ENCODE measurements at places on chromosomes 16 and 17.
A peak's percentile ranks its signal among the peaks of the same experiment; 100 is the strongest.

DNA sequence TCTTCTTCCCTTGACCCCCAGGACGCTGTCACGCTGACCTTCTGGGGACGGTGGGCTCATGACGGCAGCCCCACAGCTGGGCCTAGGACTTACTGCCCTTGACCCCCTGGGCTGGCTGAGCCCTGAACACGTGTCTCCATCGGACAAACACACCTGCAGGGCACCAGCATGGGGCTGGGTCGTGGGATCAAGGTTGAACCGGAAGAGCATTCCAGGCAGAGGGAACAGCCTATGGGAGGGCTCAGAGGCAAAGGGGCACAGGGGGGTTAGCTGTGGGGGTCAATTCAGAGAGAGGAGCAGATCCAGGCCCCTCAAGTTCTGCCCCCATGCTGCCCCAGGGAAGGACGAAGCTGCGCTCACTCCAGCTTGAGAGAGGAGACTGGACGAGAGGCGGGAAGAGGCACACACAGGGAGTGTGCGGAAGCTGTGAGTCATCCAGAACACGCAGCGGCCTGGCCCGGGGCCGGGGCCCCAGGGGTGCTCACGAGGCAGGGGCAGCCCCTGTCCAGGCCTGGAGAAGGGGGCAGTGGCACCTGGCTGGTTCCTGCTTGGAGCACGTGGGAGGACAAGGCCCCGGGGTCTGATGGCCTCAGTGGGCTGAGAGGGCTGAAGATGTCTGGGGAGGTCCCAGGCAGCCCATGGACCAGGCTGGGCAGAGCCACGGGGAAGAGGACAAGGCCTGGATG, 9.9 kb downstream of the SSTR5 start:
- DNase-seq, result no peak

GRCh38 chr16:78823027-78823426, 723.6 kb downstream of the WWOX start:
- no peak for DNase-seq

GRCh38 chr16:30527635-30528178, 1.3 kb upstream of the ZNF768 start:
- DNase-seq, result no peak

DNA sequence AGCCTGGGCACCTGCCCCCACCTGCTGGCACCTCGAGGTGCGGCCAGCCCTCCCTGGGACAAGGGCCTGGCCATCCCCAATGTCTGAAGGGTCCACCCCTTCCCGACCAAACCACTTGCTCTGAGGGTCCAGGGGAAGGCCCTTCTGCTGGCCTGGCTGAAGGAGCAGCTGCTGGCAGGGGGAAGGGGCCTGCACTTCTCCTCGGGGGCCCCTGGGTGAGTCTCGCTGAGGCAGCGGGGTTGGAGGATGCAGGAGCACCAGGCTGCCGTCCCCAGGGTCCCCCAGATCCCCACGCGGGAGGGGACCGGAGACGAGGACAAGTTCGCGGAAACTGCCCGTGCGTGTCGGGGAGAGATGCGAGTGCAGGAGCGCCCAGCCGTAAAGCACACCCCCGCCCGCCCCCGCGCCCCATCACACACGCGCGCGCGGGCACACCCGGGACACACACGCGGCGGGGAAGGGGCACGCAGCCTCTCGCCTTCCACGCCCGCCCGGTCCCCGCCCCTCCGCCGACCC, 725 bp upstream of the CACNA1H start:
- no peak for DNase-seq

- no peak for DNase-seq
These were observed 7.1 kb upstream of the SAMD14 start for GRCh38 chr17:50137042-50137441.

- DNase-seq, result no peak
These were observed 311.3 kb upstream of the SOX9 start for GRCh38 chr17:71809537-71809936.

GRCh38 chr17:9240659-9241370, 219.5 kb downstream of the NTN1 start:
- peak; percentile 24 for DNase-seq

DNA sequence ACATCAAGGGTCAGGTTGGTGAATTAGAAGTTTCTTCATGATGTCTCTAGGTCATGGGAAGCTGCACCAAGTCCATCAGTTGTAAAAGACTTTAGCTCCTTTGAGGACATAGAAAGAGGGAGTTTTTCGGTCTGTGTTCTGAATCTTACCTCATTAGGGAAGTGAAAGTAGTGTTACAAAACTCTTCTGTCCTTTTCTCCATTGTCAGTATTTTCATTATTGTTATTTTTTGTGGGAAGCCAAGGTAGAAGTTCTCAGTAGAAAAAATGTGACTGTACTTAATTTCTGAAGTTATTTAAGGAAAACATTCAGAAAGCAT, 24.2 kb downstream of the MAP3K3 start:
- no peak for DNase-seq

DNA sequence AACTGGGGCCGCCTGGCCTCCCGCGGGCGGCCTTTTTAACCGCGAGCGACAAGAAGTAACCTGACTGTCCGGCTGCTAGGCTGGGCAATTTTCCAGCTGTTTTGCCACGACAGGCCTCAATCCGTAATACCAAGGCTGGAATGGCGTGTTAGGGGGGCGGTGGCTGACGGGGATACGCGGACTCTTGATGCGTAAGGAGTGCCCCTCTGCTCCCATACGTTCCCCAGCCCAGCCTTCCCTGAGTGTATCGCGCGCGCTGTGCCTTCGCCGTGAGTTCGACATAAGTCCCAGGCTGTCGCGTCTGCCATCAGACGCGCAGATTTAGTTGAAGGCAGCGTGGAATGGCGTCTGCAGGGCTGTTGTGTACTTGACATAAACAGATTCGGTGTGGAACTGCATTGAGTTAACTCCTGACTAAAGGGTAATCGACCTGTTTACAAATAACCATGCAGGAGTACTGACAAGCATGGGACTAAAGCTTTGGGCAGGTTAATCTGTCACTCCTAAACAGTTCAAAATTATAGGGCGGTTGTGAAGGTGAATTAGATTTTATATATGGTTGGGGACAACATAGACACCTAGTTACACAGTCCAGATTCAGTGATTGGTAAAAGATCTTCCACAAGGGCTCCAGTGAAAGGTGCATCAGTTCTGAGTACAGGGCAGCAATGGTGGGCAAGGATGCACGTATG, 16.6 kb upstream of the ERN1 start:
- DNase-seq, result peak; percentile 56

- no peak for DNase-seq
These were observed 84.8 kb upstream of the HNF1B start for GRCh38 chr17:37829592-37830123.

DNA sequence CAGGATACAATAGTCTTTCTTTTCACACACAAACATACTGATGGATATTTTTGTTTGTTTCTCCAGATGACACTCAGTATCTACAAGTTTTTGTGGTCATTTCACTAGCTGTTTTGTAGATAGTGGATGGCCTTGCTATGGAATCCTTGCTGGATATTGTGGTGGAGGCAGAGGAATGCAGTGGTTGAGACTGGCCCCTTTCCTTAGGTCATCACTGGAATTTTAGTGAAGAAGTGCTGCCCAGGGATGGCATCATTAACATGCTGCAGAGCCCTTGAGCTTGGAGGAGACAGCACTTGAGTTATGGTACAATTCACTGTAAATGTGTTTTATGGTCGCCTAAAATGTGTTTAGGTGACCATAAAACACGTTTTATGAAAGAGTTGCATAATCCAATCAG, 455.9 kb upstream of the HSBP1 start:
- DNase-seq, result peak; percentile 41
